ENCODE measurements at places on chromosomes 6 and 20. TPM values are rescaled to one million over a fixed set of nuclear protein-coding genes. Genes with fewer than 3 reads are reported as not detected.

DNA sequence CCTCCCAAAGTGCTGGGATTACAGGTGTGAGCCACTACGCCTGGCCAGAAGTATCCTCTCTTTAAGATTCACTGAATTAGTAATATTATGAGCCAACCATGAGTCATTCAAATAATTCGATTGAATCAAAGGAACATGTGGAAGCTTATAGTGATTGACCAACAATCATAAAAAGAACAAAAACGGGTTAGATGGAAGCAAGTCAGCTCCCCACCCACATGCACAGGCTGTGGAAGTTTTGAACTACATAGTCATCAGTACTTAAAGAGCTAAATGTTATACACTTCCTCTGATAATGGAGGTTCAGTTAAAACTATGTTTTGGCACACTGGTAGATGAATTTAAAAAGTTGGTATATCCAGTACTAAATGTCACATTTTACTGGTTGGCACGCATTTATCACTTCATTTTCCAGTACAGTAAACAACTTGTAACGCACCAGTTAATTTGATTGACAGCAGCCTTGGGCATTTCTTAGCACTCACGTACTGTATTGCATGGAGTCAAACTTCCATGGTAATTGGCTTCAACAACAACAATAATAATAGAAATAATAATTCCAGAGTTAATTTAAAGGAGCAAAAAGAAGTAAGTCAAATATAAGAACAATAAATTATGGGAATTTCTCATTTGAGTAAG lies 1107.3 kb upstream of the MAP3K7 start:
- DNase-seq = no peak

GRCh38 chr6:170049641-170050561 lies 241.0 kb downstream of the DLL1 start:
- peak; percentile 93 for DNase-seq

- DNase-seq = no peak
Measured at GRCh38 chr6:65116326-65116725, 590.7 kb downstream of the EYS start.

GRCh38 chr6:160931378-160932310 lies 59.9 kb upstream of the MAP3K4 start:
- no peak for DNase-seq

GRCh38 chr6:17470202-17470937 lies 77.0 kb downstream of the CAP2 start:
- DNase-seq = peak; percentile 44

- peak; percentile 43 for DNase-seq
Measured at GRCh38 chr6:113457198-113457597, 399.9 kb upstream of the MARCKS start.

GRCh38 chr6:157967486-157967885 lies 14.2 kb upstream of the SYNJ2 start:
- no peak for DNase-seq

DNA sequence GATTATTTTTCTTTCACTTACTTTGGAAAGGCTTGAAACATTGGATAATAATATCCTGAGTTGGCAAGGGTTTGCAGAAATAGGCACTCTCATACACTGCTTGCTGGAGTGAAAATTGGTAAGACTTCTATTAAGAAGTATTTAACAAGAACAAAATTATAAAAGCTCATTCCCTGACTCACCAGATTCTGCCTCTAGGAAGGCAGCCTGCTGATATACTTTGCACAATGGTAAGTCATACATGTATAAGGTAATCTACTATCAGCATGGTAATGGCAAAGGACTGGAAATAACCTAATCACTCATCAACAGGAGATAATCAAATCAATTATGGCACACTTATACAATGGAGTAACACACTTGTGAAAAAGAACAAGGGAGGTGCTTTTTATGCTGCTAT lies 85.8 kb downstream of the PLCG1 start:
- no peak for DNase-seq

- no peak for DNase-seq
Measured at GRCh38 chr20:60760256-60761000, 491.6 kb upstream of the CDH4 start.

- DNase-seq = no peak
Measured at GRCh38 chr6:23705697-23706096, 420.3 kb upstream of the NRSN1 start.

The RNF5 gene
- 71.4 TPM for total RNA-seq

The MARCKS gene
- total RNA-seq = 19.8 TPM

The C2 gene
- 24.6 TPM for total RNA-seq

The SDC4 gene
- 81.4 TPM for total RNA-seq

The PXDC1 gene
- 90.1 TPM for total RNA-seq

The MCHR2 gene
- total RNA-seq = not detected
